ENCODE measurements at places on chromosomes 4 and X. TPM values are rescaled to one million over a fixed set of nuclear protein-coding genes. Genes with fewer than 3 reads are reported as not detected.

The SSX4B gene
- total RNA-seq: not detected

The SMR3A gene
- total RNA-seq: not detected

- DNase-seq: no peak
Measured at GRCh38 chr4:4323705-4324534, 33.9 kb downstream of the ZBTB49 start.

DNA sequence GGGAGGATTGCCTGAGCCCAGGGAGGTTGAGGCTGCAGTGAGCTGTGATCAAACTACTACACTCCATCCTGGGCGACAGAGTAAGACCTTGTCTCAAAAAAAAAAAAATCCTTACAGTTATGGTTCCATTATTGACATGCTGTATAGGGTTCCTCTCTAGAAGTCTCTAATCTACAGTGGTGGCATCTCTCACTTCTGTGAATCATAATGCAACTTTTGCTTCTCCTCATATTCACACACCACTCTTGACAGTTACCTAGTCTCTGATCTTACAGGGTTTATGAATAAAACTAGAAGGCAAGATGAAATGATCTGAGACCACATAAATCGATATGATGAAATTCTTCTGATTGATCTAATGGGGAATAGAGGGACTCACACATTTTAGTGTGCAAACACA, 40.6 kb downstream of the DOCK11 start:
- DNase-seq: no peak
